ENCODE measurements at places on chromosomes 2 and 18.

DNA sequence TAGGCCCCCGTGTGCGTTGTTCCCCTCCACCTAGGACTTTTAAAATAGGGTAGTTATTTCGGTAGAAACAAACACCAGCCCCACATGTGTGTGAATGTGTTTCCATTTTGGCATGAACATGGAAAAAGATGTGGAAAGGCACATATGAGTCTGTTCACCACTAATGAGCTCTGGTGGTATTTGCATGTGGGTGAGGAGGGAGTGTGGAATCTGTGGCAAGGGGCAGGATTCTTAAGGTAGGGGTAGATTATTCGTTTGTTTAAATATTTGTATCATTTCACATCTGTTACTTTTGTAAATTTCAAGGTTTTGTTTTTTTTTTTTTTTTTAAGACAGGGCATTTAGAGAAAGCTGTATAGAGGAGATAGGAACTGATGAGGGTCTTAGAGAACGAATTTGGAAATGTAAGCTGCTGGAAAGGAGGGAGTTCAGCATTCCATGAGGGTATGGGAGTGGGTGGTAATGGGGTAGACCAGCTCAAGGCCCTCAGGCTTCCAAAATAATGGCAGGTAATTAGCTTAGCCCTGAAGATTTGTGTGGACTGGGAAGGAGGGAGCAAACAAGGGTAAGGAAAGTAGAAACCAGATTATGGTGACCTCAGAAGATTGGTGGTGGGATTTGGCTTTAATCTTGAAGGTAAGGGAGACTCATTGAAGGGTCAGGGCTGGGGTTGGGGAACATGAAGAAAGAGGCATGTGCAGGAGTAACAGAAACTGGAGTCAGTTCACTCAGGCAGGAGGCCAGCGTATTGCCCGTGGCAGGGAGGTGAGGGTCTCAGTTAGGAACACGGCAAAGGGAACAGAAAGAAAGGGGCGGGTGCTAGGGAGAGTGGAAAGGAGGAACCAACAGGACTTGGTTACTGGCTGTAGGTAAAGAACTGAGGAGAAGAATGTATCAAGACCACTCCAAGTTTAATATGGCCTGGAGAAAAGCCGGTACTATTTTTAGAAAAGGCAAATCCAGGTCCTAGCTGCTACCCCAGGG, 123.6 kb downstream of the PLB1 start:
- no peak for DNase-seq

- no peak for DNase-seq
These were observed at the start of gene TCF23 for GRCh38 chr2:27148801-27149439. Gene TCF23 (plus strand): TSS chr2:27149004. CDS start chr2:27149134, 130 bp downstream.

GRCh38 chr2:96897491-96898134, 27.7 kb upstream of the SEMA4C start:
- DNase-seq: no peak

GRCh38 chr2:101123795-101124471, 27.2 kb downstream of the TBC1D8 start:
- no peak for DNase-seq

DNA sequence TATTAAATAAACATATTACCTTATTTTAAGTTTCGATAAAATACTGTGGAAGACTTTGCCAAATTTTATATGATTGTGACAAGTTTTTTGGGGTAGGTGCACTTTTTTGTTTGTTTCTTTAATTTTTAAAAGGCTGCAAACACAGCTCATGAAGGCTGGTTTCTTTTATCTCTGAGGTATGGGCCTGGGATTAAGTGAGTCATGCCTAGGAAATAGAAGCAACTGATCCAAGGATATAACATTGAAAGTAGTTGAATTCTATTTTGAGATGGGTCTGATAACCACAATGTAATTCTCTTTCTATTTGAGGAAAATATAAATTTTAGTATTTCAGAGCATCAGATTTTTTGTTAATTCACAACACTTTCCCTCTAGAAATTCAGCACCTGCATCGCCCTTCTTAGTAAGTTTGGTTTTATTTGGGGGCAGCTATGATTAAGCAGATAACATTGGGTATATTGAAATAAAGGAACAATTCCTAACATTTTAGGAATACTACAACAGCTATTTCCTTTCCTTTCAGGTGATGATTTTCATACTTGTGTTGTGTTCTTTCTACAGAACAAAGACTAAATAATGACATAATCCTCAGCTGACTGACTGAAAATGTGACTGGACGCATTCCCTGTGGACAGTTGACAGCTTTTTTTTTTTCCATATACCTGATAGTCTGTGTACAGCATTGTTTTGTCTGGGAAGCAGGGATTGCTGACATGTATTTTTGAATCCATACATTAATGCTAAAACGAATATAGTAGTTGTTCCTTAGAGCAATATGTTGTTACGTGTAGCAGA, 16.8 kb downstream of the RBM45 start:
- no peak for DNase-seq
